ENCODE measurements at places on chromosomes 7 and 10.
A peak's percentile ranks its signal among the peaks of the same experiment; 100 is the strongest.

- no peak for DNase-seq
Measured at GRCh38 chr10:133159950-133160825, at the start of gene KNDC1. Gene KNDC1, plus strand, starts transcription at chr10:133160219. Its CDS starts 249 bp downstream, at chr10:133160468.

DNA sequence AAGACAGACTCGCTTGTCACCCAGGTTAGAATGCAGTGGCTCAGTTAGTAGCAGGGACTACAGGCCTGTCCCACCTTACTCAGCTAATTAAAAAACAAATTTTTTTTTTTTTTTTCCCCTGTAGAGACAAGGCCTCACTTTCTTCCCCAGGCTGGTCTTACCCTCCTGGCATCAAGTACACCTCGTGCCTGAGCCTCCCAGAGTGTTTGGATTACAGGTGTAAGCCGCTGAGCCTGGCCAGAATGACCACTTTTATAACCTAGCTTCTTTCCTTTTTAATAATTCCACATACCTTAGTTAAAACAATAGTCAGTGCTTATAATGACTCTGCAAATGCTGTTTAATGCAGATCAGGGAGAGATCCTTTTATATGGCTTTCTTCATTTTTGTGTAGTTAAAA, 31.3 kb downstream of the RSBN1L start:
- no peak for DNase-seq

- DNase-seq: no peak
Measured at GRCh38 chr7:28474282-28474638, 61.9 kb downstream of the CREB5 start.

DNA sequence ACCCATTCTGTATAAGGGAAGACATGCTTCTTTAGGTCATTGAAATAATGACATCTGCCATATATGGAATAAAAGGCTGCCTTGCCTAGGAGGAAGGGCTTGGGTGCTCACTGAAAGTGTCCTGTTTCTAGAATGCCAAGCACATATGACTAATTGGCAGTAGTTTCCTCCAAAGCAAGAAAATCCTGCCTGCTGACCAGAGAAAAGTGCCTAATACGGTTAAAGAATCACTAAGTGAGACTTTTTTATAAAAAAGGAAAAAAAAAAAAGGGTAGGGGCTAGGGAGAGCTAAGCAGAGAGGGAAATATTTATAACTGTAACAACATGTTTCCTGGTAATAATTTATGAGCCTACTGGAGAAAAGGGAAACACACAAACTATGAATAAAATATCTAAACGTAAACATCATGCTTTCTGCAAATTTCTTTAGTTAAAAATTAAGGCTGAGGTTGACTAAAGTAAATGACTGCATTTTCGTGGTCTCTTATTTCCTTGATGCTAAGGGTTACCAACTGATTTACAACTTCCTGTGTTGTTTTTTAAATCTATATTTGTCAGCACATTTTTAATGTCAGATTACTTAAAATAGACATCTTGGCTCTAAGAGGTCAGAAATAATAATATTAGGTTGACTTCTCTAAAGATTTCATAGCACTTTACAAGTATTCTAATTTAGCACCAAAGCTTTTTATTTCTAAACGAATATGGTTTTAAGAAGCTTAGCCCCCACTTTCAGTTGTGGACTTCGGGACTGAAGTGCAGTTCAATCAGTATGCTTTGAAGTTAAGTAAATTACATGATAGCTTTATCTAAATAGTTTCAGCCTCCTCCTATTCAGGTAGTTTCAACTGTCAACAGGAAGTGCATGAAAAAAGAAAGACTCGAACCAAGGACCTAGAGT, 89.6 kb downstream of the CABCOCO1 start:
- no peak for DNase-seq

DNA sequence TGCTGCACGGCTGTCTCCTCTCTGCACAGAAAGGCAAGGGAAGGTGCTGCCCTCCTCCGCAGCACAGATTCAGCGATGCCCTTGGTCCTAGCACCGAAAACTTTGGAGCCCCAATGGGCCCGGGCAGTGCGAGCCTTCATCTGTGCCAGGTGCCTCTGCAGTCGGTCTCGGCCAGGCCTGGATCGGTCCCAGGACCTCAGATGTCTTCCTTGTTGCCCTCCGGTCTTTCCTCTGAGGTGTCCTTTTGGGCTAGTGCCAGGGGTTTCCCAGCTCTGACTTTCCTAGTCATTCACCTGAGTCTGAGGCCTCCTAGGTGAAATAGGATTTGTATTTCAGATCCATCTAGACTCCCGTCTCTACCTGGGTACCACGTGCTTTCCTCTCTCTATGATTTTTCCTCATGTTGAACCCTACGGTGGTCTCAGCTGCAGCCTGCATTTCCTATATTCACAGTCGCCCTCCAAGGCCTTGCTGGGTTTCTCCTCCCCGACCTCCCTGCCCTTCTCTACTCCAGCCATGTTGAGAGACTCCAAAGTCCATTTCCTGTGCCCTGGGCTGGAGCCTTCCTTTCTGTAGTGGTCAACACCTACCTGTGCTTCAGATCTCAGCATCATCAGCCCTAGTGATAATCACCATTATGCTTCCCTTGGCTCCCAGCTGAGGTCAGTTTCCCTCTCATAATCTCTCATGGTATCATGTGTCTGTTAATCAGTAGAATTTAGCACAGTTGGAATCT, 92.0 kb upstream of the PRSS58 start:
- no peak for DNase-seq

DNA sequence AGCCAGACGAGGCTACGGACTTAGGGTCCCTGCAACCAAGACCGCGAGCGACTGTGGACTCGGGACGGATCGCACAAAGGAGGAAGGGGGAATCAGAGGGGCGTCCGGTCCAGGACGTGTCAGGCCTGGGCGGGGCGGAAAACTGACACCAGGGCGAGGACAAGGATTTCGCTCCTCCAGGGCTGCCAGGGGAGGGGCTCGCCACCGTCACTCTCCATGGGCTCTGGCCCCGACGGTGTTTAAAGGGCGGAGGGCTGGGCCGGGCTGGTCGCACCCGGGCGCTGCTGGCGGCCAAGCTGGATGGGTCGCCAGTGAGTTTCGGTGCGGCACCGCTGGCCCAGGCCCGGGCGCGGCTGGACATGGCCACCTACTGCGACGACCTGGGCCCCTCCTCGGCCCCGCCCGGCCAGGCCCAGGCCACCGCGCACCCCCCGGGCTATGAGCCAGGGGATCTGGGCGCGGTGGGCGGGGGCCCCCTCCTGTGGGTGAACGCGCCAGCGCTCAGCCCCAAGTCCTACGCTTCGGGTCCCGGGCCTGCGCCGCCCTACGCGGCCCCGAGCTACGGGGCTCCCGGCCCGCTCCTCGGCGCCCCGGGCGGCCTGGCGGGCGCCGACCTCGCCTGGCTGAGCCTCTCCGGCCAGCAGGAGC, at the start of gene FOXI2:
Gene FOXI2, plus strand, starts transcription at position 271 of the 648 bp plus-strand sequence. Its CDS starts 89 bp downstream, at position 360.
- no peak for DNase-seq

DNA sequence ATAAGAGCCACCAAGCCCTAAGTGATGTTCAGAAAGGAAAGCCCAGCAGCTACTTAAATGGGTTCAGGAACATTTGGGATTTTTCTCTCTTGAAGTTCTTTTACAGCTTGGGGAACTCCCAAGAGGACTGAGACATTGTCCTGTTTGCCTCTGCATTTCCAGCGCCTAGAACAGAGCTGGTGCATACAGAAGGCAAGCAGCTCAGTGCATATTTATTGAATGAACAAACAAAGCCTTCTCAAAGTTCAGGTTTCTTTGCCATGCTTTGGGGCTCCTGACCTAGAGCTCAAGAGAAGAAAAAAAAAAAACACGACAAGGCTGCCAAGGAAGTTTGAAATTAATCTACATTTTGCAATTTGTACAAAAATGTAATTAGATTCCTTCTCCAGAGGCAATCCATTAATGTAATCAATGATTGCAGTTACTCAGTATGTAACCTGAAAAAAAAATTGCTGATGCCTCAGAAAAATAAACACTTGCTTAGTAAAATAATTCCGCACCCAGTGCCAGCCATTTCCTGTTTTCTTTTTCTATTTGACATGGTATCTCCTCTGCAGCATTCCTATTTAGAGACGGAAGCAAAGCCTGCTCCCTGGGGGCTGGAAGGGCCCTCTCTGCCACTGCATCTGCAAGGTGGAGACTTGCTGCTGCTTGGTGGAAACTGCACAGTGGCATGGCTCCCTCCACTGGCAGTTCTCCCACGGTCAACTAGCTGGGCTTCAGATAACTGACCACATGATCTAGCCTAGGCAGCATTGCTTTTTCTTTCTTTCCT, 157.3 kb downstream of the TMEM178B start:
- no peak for DNase-seq

- DNase-seq: no peak
Measured at GRCh38 chr7:32275216-32276009, 205.2 kb upstream of the PDE1C start.

GRCh38 chr7:142603870-142604448, 145.3 kb upstream of the PRSS1 start:
- peak; percentile 45 for DNase-seq

- DNase-seq: no peak
Measured at GRCh38 chr10:42973870-42974692, 102.8 kb upstream of the RET start.

- DNase-seq: no peak
Measured at GRCh38 chr10:73900064-73900463, 10.9 kb upstream of the PLAU start.

Measured in stimulated activated CD4-positive, alpha-beta T cell treated with anti-CD3 and anti-CD28 coated beads, Interleukin-12 subunit alpha, Interleukin-12 subunit beta, amount 100 ng/mL, for 24 hours (primary cell).